GM12878 (cell line): ENCODE measurements at places on chromosomes 11 and 22. TPM values are rescaled to one million over a fixed set of nuclear protein-coding genes. Genes with fewer than 3 reads are reported as not detected.
A peak's percentile ranks its signal among the peaks of the same experiment; 100 is the strongest.

DNA sequence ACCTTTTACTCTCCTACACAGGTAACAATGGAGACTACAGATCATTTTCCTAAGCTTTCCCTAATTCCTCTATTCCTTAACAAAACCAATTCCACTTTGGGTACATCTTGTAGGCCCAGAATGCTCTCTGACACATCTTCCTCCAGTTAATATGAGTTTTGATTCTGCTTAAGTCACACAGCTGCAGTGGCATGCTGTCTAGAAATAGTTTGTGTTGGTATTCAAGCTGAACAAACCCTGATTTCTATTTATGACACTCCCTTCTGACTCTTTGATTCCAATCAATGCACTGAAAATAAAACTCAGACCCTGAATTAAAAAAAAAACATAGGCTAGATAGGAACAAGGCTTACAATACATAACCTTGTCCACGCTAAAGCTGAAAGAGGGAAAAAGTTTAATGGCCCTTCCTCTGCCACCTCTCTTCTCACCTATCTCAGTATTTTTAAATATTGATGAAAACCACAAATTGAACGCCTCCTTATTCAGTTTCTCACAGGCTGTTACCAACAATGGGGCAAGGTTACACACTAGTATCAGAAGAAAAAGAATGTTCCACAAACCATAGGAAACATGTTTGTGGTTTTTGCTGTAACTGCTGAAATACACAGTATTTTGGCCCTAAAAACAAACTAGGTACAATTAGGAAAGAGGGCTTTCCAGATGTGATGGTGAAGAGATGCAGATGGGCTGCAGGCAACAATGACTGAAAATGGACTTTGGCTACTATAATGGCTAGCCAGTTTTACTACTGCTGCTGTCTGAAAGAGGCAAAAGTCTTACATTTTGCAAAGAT is 35.7 kb upstream of the GAB2 start:
- H3K36me3 ChIP-seq: no peaks in the 10 kb centered on the region
- H3K4me1 ChIP-seq: peaks cover 4% of the 10 kb centered on the region; the same call in 1 of the 2 replicates
- H3K4me3 ChIP-seq: no peak overlapping the region
- H3K27ac ChIP-seq: no peak overlapping the region

Gene LGR4
- 0.37 TPM in 1 of 2 replicates, not detected in the other for total RNA-seq

GRCh38 chr11:94934362-94934761 is 39.0 kb downstream of the CWC15 start:
- H3K4me1 ChIP-seq: no peaks in the 10 kb centered on the region
- no peak overlapping the region for H3K4me3 ChIP-seq
- no peaks in the 10 kb centered on the region; the same call in 1 of the 2 replicates for H3K27me3 ChIP-seq
- DNase-seq: no peak

GRCh38 chr11:3231550-3231850 is 717 bp downstream of the MRGPRE start:
- no peaks in the 10 kb centered on the region for H3K4me1 ChIP-seq
- H3K36me3 ChIP-seq: no peaks in the 10 kb centered on the region
- no peak overlapping the region for H3K27ac ChIP-seq

DNA sequence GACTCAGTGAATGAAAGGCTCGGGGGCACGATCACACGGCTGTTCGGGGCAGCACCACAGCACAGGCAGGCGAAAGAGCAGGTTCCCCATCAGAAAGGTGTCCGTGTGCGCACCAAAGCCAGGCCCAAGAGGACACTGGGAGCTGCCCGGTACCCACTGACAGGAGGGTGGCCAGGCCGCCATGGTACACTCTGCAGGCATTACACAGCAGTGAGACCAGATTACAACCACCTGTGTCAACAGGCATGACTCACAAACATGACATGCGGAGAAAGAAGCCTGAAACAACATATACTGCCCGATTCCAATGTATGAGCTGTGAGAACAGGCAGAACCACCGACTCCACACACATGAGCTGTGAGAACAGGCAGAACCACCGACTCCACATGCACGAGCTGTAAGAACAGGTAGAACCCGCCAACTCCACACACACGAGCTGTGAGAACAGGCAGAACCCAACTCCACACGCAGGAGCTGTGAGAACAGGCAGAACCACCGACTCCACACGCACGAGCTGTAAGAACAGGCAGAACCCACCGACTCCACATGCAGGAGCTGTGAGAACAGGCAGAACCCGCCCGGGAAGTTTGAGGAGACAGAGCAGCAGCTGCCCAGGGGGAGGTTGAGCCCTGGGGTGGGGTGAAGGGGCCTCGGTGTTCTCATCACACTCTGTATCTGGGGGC is 32.6 kb downstream of the KIAA0930 start:
- H3K4me1 ChIP-seq: no peaks in the 10 kb centered on the region; the same call in 1 of the 2 replicates
- peaks cover 34% of the 10 kb centered on the region for H3K36me3 ChIP-seq
- H3K27ac ChIP-seq: no peak overlapping the region
- H3K4me3 ChIP-seq: no peak overlapping the region
- DNase-seq: no peak

DNA sequence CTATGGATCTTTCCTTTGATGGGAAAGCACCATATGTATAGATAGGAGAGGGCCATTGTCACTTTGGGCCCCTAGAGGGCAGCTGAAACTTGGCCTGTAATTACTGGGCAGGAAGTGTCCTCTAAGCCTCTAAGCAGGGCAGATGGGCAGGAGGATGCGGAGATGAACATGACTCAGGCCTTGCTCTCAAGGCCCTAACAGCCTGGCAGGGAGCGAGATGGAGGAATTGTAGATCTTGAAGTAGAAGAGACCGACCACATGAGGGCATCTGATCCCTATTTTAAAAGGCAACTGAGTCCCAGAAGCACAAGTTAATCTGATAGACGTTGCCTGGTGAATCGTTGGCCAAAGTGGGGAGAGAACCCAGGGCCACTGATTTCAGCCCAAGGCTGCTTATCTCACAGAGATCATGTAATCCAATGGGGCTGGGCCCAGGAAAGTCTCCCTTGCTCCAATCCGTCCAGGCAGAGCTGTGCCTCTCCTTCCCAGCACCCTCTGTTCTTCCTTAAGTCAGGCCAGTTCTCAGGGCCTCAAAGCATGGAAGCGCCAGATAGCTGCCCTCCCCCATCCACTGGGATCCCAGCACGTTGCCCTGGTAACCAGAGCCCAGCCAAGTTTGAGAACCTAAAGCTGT is 2.5 kb upstream of the SEPTIN3 start:
- no peak overlapping the region for H3K27ac ChIP-seq
- H3K4me3 ChIP-seq: no peak overlapping the region
- peak; percentile 54 for DNase-seq
- H3K36me3 ChIP-seq: no peaks in the 10 kb centered on the region
- no peaks in the 10 kb centered on the region for H3K4me1 ChIP-seq

GRCh38 chr11:121965330-121965729 is 150.7 kb downstream of the BLID start:
- no peaks in the 10 kb centered on the region; the same call in 1 of the 2 replicates for H3K27me3 ChIP-seq
- DNase-seq: no peak
- H3K36me3 ChIP-seq: no peaks in the 10 kb centered on the region
- no peak overlapping the region for H3K27ac ChIP-seq
- no peaks in the 10 kb centered on the region for H3K4me1 ChIP-seq
- H3K4me3 ChIP-seq: no peak overlapping the region

GRCh38 chr11:58127350-58127749 is 2.0 kb upstream of the OR9I1 start:
- H3K27me3 ChIP-seq: no peaks in the 10 kb centered on the region
- DNase-seq: no peak
- no peaks in the 10 kb centered on the region for H3K4me1 ChIP-seq
- H3K4me3 ChIP-seq: no peak overlapping the region
